ENCODE measurements at places on chromosomes 6 and 20.

DNA sequence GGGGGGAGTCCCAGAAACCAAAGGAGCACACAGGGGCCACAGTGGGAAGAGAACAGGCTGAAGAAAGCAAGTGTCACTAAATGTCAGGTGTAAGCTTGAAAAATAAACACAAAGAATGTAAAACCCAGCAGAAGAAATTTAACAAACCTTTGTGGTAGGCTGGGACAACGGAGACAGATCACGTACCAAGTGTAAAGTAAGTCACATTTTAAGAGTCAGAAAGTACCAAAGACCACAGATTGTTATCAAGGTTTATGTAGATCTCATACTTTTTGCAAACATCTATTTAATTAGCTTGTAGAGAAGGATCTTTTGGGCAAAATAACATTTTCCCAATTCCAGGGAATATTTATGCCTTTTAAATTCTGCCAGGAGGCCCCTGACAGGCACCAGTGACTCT lies 1.6 kb downstream of the CLIC5 start:
- no peak for DNase-seq

DNA sequence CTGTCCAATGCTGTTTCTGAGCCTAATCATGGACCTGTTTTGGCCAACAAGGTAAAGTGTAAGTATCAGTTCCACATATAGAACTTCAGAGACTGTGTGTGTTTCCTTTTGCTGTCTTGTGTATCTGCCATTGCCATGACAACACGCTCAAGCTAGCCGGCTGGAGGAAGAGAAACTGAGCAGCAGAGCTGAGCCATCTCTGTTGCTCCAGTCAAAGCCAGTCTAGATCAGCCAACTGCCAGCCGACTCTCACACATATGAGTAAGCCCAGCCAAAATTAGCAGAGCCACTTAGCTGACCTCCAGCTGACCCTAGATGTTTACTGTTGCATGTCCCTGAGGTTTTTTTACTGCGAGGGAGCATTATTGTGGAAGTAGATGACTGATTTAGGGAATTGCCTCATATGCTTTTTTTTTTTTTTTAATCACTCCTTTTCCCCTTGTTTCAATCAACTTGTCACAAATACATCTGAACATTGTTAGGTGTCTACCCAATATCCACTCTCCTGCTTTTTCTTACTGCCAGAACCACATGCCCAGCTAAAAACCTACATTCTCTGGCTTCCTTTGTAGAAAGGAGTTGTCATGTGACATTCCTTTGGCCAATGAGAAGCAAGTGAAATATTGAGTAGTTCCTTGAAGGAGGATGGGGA lies 304.3 kb upstream of the SUPT3H start:
- no peak for DNase-seq

GRCh38 chr6:16821834-16822264 lies 60.6 kb upstream of the ATXN1 start:
- no peak for DNase-seq

- DNase-seq, result no peak
Measured at GRCh38 chr6:155389130-155389529, 66.5 kb downstream of the NOX3 start.

- no peak for DNase-seq
Measured at GRCh38 chr20:48667481-48667880, 160.3 kb downstream of the PREX1 start.

- no peak for DNase-seq
Measured at GRCh38 chr6:33105916-33106871, 30.4 kb downstream of the HLA-DPB1 start.
